Sigmoid colon (tissue), 7 donors: ENCODE measurements at places on chromosomes 7 and 10.
A peak's percentile ranks its signal among the peaks of the same experiment; 100 is the strongest.

GRCh38 chr7:466465-467191 lies 53.0 kb downstream of the PDGFA start:
- DNase-seq, result peak; percentile 32

- no peak for DNase-seq
Observed at GRCh38 chr7:157003445-157003755, 7.1 kb downstream of the MNX1 start.

GRCh38 chr10:93346694-93347093 lies 135.4 kb downstream of the MYOF start:
- DNase-seq, result no peak

GRCh38 chr7:2211259-2211880 lies 21.4 kb downstream of the MAD1L1 start:
- DNase-seq, result no peak

DNA sequence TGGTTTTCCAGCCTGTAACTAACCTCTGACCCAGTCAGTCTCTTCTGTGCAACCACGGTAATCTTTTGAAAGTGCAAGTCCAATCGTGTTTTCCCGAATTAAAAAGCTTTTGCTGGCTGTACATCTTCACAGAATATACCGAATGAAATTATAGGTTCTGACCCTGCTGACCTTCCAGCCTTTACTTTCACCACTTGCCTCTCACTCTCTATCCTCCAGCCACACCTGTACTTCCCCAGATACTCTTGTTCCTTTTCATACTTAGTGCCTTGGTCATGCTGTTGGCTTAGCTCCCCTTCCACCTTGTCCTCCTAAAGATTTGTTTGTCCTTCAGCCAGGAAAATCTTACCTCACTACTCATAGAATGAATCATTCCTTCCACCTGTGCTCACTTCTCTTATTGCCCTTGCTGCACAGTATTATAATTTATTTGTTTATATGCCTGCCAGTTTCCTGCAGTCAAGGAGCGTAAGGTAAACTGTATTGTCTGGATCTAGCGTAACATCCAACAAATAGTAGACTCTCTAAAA lies 2.3 kb upstream of the PNPLA8 start:
- DNase-seq, result no peak

DNA sequence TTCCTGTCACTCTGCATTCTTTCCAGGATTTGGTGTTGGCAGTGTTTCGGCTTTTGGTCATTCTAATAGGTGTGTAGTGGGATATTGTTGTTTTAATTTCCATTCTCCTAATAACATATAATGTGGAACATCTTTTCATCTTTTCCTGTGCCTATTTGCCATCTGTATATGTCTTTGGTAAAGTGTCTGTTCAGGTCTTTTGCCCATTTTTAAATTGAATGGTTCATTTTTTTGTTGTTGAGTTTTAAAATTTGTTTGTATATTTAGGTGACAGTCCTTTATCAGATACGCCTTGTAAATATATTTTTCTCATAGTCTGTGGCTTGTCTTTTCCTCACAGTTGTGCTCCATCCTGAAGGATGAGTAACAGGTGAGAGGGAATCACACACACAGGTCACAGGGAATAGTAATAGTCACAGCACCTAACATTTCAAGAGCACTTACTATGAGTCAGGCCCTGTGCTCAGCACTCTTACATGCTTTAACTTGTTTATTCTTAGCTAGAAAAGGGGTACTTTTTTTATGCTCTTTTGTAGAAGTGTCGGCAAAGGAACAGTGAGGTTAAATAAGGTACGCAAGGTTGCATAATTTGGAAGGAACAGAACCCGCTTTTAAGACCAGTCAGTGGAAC lies 117.1 kb upstream of the GATA3 start:
- DNase-seq, result no peak

- DNase-seq, result no peak
Observed at GRCh38 chr10:59505926-59506325, 143.6 kb upstream of the FAM13C start.

DNA sequence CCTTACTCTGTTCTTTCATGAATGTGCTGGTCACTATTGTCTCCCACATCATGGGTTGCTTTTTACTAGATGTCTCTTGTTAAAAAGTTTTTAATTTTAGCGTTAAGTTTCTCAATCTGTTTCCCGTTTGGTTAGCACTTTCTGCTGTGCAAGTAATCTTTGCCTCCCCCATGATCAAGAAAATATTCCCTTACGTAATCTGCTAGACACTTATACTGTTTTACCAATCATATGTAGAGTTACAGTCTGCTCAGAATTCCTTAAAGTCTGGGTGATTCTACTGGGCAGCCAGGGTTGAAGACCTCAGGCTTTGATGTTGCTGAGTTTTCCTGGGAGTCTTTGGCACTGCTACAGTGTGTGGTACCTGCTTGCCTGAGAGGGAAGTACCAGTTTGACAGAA lies 38.2 kb upstream of the RPA3 start:
- no peak for DNase-seq

DNA sequence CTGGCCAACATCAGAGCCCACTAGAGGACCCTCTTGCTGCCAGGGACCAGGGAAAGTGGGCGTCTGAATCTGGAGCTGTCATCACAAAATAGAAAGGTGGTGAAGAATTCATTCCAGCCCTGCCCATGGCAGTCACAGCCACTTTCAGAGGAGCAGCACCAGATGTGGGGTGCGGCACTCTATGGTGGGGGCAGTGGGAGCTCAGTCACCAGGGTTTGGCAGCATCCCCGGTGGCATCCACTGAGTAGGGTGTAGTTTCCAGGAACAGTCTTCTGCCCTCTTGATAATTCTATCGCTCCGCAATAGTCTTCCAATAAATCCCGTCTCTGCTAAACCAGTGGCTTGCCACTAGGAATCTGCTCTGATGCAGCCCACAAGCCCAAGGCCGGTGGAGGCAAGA lies 108.5 kb upstream of the TCF7L2 start:
- no peak for DNase-seq

GRCh38 chr7:34406848-34407530 lies 251.0 kb upstream of the NPSR1 start:
- DNase-seq, result no peak

DNA sequence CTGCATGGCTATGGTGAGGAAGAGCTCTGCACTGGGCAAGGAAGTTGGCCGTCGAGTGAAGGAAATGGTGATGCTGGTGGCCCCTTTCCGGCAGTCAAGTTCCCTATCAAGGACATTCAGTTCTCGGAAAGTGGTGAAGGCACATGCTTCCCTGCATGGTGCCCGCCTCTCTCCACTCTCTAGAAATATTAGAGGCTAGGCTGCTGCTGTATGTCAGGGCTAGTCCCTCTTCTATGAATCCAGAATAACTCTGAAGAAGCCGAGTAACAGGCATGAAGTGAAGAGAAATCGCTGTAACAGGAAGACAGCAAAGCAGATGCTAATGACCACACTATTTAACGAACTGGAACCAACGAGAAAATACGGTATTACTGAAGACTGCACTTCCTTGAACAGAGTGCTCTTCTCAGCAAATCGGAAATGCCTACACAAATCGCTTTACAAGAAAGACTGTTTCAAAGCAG lies 5.4 kb downstream of the IDI1 start:
- DNase-seq, result no peak

GRCh38 chr7:32846630-32847225 lies 44.8 kb downstream of the KBTBD2 start:
- DNase-seq, result peak; percentile 94

- DNase-seq, result no peak
Observed at GRCh38 chr7:24197852-24198251, 86.1 kb upstream of the NPY start.

GRCh38 chr7:64581926-64582894 lies 19.3 kb upstream of the ZNF680 start:
- DNase-seq, result no peak

DNA sequence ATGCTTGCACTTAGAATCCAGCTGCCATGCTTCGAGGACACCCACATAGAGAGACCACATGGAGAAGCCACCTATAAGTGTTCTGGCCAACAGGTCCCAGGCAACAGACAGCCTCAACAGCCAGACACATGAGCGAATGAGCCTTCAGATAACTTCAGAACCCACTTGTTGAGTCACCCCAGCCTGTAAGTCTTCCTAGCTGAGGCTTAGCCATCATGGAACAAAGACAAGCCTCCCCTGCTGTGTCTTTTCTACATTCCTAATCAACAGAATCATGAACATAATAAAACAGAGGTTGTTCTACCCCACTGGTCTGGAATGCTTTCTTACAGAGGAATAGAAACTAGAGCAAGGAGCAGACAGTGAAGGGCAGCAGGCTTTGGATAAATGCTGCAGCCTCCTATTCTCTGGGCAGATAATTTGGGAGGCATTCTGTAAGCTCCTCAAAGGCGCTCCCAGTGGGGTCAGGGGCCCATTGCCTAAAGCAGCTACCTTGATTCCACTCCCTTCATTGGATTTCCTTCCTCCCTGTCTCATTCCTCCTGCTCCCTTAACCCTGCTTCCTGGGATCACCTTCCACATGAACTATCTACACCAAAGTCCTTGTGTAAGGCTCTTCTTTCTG lies 4.6 kb downstream of the TLL2 start:
- DNase-seq, result no peak

DNA sequence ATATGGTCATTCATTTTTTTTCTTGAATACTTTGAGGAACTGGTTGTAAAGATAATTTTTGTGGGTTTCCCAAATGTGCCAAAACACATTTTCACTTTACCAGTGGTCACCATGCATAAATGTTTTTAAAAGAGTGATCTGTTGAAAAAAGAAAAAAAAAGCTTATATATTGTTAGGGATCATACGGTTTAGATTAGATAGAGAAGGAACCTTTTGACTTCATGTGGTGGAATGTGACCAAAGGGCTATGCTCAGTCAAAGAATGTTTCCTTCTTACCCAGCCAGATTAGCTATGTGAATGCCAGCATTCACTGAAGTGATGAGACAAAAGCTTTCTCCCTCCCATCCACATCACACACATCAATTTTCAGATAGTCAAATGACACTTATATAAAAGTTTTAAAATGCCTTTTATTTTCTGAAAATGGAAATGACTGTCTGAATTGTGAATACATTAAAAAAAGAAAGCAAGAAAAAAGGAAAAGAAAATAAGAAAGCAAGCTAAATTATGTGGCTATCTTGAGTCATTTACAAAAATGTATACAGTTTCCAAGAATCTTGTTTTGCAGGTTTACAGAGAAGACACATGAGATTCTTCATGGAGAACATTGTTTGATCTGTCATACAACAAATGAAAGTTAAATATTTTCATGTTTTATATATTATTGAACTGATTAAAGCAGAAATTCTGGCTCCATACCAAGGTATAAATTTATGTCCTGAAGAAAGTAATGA lies 8.6 kb upstream of the CPED1 start:
- DNase-seq, result no peak

DNA sequence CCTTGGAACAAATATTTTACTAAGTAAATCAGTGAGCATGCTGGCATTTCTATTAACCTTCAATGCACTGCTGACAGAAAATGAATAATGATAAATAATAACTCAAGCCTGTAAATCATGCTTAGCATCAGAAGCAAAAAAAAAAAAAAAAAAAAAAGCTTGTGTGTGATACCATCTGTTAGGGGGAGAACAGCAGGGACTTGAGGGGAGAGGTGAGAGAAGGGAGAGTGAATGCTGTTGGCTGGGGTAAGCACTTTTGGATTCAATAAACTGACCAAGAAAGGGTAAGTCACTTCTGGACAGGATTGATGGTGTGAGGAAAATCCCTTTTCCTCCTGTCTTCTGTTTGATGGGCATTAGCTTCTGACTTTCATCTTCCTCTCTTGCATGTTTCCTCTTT lies 996.4 kb downstream of the KCNMA1 start:
- DNase-seq, result no peak

GRCh38 chr10:58653139-58653538 lies 140.5 kb downstream of the BICC1 start:
- DNase-seq, result no peak

GRCh38 chr10:88228130-88228529 lies 355.0 kb downstream of the RNLS start:
- no peak for DNase-seq

GRCh38 chr10:89030791-89031190 lies 40.2 kb downstream of the FAS start:
- DNase-seq, result no peak

GRCh38 chr7:116436305-116436826 lies 63.2 kb upstream of the CAV2 start:
- no peak for DNase-seq

GRCh38 chr7:39911167-39911566 lies 38.9 kb upstream of the CDK13 start:
- no peak for DNase-seq

- no peak for DNase-seq
Observed at GRCh38 chr10:25017661-25018060, 1.2 kb downstream of the THNSL1 start.

DNA sequence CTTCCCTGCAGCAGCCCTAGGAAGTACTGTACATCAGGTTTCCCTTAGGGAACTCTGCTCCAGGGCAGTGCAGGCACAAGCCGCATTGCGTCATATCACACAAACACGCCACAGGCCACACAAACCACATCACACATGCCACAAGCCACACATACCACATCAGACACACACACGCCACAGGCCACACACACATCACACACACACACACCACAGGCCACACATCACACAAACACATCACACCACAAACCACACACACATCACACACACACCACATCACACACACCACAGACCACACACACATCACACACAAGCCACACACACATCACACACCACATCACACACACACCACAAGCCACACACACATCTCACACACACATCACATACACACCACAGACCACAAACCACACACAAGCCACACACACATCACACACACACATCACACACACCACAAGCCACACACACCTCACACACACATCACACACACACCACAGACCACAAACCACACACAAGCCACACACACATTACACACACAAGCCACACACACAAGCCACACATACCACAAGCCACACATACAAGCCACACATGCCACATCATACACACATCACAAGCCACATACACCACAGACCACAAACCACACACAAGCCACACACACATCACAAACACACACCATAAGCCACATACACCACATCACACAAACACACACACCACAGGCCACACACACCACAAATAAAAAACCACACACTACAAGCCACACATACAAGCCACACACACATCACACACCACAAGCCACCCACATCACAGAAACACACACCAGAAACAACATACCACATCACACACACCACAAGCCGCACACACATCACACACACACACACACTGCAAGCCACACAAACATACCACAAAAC lies 53.4 kb downstream of the TMEM209 start:
- no peak for DNase-seq

DNA sequence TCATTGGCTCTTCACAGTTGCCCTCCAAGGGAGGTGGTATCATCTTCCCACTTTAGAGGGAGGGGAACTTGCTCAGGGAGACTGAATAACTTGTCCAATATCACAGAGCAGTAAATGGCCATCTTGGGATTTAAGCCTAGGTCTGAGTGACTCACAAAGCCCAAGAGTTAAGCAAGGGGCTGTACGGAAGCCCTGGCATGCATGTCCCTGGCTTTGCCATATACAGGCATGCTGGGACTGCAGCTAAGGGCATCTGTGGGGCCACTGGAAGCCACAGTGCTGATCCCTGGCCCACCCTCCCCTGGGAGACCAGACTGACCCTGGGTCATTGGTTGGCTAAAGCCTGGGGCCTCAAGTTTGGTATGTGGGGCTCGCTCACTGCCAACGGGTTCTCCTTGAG lies 3.1 kb downstream of the VSIR start:
- DNase-seq, result no peak

GRCh38 chr10:46217752-46218453 lies 68.9 kb upstream of the ANTXRL start:
- DNase-seq, result no peak
